ENCODE measurements at places on chromosomes 2 and 18.

GRCh38 chr2:151241224-151241623 is 20.4 kb downstream of the RBM43 start:
- DNase-seq: no peak

GRCh38 chr18:9648431-9649163 is 34.2 kb upstream of the PPP4R1 start:
- DNase-seq: no peak

- DNase-seq: no peak
These were observed 163.8 kb downstream of the FAM210A start for GRCh38 chr18:13562494-13563029.

- no peak for DNase-seq
These were observed 3.1 kb upstream of the SPAG16 start for GRCh38 chr2:213281156-213281555.

DNA sequence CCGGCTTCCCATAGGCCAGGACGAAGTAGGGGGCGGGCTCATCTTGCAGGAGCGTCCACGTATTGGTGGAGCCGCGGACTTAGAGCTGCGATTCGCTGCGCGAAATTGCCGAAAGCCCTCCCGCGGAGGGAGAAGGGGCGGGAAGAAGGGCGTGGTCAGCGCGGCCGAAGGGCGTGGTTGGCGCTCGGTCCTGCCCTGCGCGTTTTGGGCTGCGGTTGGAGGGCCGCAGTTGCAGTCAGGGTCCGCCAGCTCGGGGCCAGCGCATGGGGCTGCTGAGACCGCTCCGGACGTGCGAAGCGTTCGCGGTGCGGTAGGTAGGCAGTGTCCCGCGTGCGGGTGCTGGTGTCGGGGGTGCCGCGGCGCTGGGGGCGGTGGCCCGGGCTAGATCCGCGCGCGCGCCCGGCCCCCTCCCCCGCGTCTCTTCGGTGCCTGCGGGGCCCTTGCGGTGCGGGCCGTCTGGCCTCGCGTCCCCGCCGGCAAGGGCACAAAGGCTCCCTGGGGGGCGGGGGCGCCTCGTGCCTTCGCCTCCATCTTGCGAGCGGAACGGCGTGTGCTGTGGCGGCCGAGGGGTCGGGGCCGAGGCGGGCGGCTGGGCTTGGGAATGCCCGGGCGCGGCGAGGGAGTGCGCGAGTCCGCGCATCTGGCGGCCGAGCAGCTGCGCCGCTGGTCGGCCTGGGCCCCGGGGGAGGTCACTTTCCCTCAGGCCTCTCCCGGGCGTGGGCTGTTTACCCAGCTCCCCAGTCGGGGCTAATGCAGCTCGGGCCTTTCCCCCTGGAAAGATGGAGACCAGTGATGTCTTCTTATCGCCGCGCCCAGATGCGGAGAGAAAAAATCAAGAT is at the start of gene CEP68:
TSS of gene CEP68 (plus strand) at position 202 of the 839 bp plus-strand sequence. CDS start 13,029 bp downstream, outside the sequence.
- peak; percentile 94 for DNase-seq

GRCh38 chr2:172293952-172294351 is 133.4 kb upstream of the ITGA6 start:
- no peak for DNase-seq

GRCh38 chr2:20446917-20447436 is at the start of gene RHOB:
RHOB (plus strand) TSS chr2:20447074; CDS start chr2:20447466, 392 bp downstream.
- peak; percentile 98 for DNase-seq

DNA sequence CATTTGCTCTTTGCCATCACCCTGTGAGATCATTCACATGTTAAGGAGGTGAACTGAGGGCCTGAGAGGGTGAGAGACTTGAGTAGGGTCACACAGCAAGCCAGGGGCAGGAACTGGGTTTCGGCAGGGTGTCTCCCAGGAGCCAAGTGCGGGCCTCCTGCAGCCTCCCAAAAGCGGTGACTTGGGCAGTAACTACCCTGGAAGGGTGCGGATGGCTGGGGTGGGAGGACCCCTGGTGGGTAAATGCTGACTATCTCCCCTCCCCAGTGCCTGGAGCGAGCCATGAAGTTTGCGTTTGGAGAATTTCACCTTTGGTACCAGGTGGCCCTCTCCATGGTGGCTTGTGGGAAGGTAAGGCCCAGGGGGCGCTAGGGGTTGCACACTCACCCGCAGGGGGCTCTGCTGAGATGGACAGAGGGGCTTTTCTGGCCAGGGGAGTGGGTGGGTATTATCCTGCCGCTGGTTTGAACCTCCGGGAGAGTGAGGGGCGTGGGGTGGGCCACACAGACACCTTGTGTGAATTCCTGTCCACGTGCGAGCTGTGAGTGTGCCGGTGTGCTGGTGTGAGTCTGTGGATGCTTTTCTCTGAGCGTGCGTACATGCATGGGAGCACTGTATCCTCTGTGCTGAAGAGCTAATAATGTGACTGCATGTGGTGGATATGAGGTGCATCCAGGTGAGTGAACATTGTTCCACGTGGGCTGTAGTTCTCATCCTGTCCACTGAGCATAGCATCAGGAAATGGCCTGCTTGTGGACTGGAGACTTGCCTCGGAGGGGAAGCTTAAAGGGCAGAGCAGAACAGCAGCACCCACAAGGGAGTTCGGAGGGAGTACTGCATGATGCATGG is 91.0 kb upstream of the MCFD2 start:
- DNase-seq: no peak

GRCh38 chr2:130864830-130865800 is 28.4 kb downstream of the ARHGEF4 start:
- DNase-seq: no peak

GRCh38 chr2:134482131-134482723 is 228.4 kb downstream of the MGAT5 start:
- no peak for DNase-seq

- DNase-seq: no peak
These were observed 22.6 kb downstream of the MTX2 start for GRCh38 chr2:176291809-176292283.

DNA sequence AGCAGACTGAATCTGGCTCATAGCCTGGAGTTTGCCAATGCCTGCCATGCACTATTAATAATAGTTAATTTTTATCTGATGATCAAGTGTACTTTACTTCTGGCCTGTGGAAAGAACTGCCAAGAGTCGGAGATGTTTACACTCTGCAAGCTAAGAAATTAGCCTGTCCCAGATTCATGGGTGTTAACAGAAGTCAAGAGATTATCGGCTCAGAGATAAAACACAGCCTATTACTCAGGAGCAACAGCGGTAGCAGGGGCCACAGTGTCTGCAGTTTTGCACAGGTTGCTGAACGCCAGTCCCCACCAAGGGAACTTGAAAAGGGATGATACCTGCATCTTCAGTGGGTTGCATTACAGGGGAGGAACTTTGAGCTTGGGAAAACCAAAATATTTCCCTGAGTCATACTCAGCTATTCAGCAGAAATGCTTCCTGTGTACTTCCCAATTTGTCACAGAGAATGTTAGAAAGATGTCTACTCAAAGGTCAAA is 4.3 kb upstream of the ADI1 start:
- DNase-seq: no peak

DNA sequence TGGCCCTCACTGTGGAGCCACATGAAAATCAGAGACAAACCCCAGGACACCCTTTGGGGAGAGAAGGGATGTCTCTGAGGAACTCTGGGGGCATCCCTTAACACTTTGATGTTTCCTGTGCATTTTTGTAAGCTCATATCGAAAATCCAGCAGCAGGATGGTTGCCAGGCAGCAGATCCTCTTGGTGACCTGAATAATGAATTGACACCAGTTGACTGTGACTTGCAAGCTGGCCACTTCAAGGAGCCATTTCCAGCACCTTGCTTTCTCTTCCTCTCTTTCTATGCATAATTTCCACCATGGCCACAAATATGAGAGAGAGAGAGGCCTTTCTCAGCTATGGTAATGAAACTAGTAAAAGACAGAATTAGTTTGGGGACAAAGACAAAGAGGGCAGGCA is 91.7 kb downstream of the NRP2 start:
- DNase-seq: no peak

DNA sequence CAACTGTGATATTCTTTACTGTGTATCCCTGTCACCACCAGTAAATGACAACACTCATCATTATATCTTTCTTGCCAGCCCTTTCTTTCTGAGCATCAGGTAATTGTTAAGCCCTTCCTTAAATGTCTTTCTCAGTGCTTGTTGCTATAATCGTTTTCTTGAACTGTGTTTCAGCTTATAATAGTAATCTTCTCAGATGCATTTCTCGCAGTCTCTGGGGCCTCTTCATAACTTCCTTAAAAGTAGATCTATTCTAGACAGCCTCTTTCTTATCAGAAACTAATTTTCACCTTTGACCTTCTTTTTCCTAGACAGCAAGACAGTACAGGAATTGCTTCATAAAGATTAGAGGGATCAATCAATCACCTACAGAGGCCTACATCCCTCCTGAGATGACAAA is 648.1 kb downstream of the CPS1 start:
- no peak for DNase-seq

- DNase-seq: no peak
These were observed 113.7 kb downstream of the B3GNT2 start for GRCh38 chr2:62309465-62310091.

DNA sequence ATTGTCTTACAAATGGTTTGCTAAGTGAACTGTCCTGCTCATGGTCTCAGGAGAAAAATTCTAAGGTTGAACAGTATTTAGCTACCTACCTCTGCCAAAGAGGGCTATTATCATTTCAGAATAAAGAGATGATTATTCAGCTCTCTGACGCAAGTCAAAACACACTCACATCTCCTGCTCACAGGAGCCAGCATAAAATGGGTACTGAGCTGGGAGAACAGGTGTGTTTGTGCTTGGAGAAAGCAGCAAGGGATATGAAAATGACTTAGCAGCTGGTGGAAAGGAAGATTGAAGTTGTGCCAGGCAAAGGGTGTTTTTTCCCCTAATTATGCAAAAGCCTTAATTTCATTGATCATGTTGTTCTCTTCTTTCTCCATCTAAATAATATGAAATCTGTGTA is 47.3 kb upstream of the TANK start:
- DNase-seq: no peak

DNA sequence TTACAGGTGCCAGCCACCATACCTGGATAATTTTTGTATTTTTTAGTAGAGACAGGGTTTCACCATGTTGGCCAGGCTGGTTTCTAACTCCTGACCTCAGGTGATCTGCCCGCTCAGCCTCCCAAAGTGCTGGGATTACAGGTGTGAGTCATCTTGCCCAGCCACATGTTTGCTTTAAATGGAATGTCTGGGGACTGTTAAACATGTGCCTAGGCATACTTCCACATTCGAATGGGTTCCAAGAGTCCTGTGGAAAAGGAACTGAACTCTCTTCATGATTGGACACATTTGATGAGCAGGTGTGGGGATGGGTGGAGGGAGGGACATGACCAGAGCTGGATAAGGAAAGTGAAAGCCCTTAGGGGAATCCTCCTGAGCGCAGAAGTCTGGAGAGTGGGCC is 58.4 kb upstream of the GREB1L start:
- no peak for DNase-seq

GRCh38 chr18:24006712-24007313 is 7.7 kb upstream of the TTC39C start:
- DNase-seq: no peak

DNA sequence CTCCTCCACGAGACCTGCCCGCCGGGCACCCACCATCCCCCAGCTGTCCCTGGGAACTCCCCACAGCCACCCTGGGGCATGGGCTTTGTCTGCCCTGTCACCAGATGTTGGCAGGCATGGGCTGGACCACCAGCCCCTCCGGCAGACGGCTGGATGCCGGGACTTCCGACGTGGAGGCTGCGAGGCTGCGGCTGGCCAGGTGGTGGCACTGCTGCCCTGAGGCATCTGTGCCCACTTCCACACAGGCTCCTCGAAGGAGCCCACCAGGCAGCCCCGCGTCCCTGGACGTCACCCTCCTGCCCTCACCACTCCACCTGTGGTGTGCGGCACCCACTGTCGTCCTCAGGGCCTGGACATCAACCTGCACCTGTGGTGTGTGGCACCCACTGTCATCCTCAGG is 319.9 kb upstream of the SALL3 start:
- no peak for DNase-seq

DNA sequence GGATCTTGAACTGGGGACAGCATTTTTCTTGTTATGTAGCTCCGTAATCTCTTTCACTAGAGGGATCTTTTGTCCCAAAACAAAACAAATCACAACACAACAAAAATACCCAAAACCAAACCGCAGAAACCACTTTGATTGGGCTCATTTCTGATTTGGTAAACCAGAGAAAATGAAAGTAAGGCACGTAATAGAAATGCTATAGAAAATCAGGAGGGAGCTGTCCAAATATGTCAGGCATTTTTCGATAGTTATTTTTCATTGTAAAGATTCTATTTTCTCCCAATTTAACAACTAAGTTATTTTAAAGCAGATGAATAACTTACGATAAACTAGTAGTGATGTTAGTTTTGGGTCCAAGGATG is 406.5 kb downstream of the XIRP2 start:
- DNase-seq: no peak

Measured in HuH-7.5 (cell line).